Osteoblast (primary cell): ENCODE measurements at places on chromosomes 1 and 21. TPM values are rescaled to one million over a fixed set of nuclear protein-coding genes. Genes with fewer than 3 reads are reported as not detected.

Gene TNFSF18
- 0.29 and 0.36 TPM in 2 replicates for total RNA-seq

Gene GRIK1
- total RNA-seq, result under 0.01 TPM in 1 of 2 replicates, not detected in the other

Gene PDC
- not detected in 2 replicates for total RNA-seq

Gene LRRN2
- under 0.01 TPM in 1 of 2 replicates, not detected in the other for total RNA-seq

Gene DHRS3
- total RNA-seq, result 161 and 172 TPM in 2 replicates

Gene TPTE
- not detected in 2 replicates for total RNA-seq

Gene PDZK1IP1
- not detected in 2 replicates for total RNA-seq

Gene GLIS1
- total RNA-seq, result 2.4 and 2.9 TPM in 2 replicates

Gene NPPA
- not detected in 2 replicates for total RNA-seq

Gene MNDA
- under 0.01 TPM in 1 of 2 replicates, not detected in the other for total RNA-seq

Gene ACTL8
- total RNA-seq, result not detected in 2 replicates

- DNase-seq, result peak; percentile 94
Measured at GRCh38 chr1:14742181-14742980, 143.9 kb downstream of the KAZN start.

GRCh38 chr1:87284456-87285240 is 44.0 kb upstream of the LMO4 start:
- DNase-seq, result no peak

GRCh38 chr1:6358144-6358624 is 35.4 kb downstream of the ACOT7 start:
- DNase-seq, result peak; percentile 63

- DNase-seq, result no peak
Measured at GRCh38 chr21:19123525-19123924, 719.9 kb upstream of the TMPRSS15 start.

GRCh38 chr21:46556802-46557201 is 48.1 kb downstream of the S100B start:
- DNase-seq, result peak; percentile 79

DNA sequence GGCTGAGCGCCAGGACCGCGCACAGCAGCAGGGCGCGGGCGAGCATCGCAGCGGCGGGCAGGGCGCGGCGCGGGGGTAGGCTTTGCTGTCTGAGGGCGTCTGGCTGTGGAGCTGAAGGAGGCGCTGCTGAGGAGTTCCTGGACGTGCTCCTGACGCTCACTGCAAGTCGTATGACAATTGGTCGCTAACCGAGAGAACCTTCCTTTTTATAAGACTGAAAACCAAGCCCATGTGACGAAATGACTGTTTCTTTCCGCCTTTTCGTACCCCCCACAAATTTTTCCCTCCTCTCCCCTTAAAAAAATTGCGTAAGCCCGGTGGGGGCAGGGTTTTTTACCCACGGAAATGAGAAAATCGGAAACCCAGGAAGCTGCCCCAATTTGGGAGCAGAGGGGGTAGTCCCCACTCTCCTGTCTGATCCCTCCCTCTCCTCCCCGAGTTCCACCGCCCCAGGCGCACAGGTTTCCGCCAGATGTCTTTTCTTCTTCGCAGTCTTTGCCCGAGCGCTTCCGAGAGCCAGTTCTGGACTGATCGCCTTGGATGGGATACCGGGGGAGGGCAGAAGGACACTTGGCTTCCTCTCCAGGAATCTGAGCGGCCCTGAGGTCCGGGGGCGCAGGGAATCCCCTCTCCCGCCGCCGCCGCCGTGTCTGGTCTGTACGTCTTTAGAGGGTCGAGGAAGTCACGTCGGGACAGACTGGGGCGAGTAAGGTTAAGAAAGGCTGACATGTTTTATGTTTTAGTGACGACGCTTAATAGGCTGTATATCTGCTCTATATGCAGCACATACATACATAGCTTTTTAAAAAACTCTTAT is at the start of gene PTGS2:
Gene PTGS2 (minus strand): TSS at position 179 of the 817 bp plus-strand sequence. CDS start 133 bp downstream, at position 46.
- peak; percentile 91 for DNase-seq

- no peak for DNase-seq
Measured at GRCh38 chr1:5430911-5431697, 561.1 kb downstream of the NPHP4 start.

DNA sequence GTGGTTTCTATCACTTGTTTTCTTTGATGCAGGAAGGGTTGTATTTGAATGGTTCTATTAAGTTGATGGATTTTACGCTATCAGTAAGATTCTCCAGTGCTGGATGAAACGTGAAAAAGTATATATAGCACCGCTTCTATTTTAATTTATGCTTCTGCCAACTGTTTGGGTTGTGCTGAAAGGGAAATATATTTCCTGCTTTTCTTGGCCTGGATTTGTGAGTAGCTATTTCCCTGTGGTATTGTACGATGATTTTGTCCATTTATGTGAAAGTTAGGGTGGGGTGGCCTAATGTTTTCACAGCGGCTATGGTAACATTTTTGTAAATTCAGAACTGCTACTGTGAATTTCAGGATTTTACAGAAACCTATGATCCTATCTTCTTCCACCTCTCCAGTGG is 322 bp downstream of the C1orf162 start:
- no peak for DNase-seq

GRCh38 chr21:34113842-34114241 is 40.5 kb downstream of the MRPS6 start:
- no peak for DNase-seq

- DNase-seq, result no peak
Measured at GRCh38 chr1:100130552-100131077, 2.1 kb downstream of the SASS6 start.

DNA sequence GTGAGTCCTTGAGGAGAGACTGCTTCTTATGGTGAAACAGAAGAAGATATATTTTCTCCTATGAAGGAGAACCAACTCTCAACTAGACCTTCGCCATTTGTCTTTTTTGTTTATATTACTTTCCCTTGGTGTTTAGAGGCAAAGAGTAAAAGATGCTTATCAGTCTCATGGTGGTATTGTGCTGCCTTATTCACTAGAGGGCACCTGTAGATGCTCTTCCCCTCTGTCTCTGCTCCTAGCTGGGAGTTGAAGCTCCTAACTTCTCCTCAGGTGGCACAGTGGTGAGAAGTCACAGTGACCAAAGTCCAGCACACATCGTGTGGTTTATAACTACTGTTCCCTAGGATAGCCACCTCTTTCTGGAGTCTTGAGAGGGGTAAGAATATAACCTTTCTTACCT is 1359.6 kb downstream of the PLA2G4A start:
- no peak for DNase-seq

DNA sequence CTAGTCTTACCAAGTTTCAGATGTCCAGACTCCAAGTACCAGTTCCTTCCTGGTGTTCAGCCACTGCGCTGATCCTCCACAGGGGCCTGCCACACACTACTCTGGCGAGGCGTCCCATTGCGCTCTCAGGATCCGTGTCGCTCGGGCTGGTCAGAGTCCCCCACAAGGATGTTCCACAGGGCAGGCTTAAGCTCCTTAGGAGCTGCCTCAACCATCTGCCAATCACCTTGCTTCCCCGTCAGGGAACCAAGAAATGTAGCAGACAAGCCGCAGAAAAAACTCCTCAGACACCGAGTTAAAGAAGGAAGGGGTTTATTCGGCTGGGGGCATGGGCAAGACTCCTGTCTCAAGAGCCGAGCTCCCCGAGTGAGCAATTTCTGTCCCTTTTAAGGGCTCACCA is 9.8 kb downstream of the OR2W3 start:
- DNase-seq, result no peak

DNA sequence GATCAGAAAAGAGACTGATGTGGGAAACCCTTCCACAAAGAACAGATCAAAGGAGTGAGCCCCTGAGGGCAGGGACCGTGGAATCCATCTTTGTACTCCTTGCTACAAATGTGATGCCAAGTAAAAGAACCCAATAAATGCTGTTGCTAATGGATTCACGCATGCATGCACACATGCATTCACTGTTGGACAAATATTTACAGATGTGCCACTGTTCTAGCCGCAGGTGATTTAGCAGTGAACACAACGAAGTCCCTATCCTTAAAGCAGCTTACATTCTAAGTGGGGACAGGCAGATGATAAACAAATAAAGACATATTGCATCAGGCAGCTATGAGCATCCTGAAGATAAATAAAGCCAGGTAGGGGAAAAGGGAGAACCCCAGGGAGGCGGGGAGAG is 67.8 kb downstream of the ITPKB start:
- no peak for DNase-seq

DNA sequence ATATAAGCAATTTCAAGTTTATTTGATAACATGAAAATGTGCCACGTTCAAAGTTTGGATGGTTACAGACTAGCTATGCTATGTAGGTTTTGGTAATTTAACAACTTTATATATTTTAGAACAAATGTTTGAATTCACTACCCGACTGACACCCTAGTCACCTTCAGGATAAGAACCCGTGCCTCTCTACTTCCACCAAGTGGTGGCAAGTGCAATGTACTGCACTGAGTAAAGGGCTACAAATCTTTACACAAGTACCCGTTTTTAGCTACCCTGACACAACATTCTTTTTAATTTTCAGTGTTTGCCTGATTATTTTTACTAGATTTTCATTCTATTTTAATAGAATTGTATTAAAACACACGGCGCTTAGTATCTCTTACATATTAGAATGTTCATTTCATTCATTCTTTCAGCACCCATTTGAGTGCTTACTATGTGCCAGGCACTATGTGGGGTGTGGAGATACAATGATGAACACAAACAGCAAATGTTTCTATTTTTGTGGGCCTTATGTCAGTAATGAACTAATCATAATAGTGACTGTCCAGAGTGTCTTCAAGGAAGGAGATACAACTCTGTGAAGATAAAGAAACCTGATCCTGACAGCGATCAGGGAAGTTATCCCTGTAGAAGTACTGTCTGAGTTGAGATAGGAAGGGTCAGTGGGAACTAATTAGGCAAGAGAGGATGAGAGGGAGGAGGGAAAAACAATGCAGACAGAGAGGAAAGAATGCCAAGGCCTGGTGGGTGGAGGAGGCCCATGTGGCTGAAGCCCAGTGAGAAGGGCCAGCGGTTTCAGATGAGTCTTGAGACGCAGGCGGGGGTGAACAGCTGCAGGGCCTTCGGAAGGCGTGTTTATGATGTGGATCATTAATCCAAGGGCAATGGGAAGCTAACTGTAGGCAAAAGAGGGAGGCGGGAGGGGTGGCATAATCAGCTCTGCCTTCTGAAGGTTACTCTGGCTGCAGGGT is 3.8 kb downstream of the LCA5L start:
- DNase-seq, result no peak

- peak; percentile 98 for DNase-seq
Measured at GRCh38 chr21:41612674-41613532, 104.9 kb upstream of the TMPRSS2 start.

DNA sequence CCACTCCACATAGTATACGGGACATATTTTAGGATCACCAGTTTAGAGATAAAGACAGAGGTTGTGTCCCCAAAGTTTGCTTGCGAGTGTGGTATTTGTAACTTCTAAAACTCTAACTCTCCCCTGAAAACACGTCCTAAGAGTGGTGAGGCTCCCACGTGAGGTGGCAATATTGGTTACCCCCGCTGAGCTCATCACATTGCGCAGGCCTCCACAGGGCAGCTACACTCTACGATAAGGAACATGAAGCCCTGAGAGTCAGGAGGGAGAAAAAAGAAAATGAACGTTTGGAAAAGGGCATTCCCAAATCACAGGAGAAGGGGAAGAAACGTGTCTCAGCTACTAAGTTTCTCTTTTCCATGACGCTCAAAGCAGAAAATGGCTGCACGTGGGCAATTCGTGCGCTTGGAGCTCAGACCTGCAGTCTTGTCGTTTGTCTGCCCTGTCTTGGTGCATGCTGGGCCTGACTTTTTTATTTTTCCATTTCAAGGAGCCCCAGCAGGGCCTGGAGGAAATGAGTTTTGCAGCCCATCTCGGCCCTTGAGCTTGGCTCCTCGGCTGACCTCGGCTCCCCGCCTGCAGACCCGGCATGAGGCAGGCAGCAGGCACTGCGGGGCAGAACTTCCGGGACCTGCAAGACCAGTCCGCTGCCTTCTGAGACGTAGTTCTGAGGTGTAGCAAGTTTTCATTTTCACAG is 25.7 kb downstream of the ERG start:
- peak; percentile 45 for DNase-seq

- peak; percentile 75 for DNase-seq
Measured at GRCh38 chr1:31811605-31812004, 4.2 kb downstream of the SPOCD1 start.

DNA sequence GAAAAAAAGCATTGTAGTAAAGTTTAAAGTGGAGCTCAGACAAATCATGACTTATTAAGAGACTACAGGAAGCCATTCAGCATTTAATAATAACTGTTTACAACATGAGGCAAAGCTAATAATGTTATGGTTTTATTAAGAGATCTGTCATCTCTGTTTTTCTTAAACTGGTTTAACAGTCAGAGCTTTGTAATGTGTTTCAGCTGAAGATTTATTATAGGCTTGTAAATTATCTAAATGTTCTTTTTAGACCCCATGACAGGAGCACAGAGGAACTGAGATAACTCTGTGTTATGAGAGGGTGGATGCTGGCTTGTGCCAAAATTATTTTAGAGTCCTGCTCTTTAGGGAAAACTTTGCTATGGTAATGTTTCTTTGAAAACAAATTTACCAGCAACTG is 38.0 kb upstream of the RWDD3 start:
- no peak for DNase-seq

GRCh38 chr21:28657566-28657965 is 335.1 kb downstream of the LTN1 start:
- no peak for DNase-seq

DNA sequence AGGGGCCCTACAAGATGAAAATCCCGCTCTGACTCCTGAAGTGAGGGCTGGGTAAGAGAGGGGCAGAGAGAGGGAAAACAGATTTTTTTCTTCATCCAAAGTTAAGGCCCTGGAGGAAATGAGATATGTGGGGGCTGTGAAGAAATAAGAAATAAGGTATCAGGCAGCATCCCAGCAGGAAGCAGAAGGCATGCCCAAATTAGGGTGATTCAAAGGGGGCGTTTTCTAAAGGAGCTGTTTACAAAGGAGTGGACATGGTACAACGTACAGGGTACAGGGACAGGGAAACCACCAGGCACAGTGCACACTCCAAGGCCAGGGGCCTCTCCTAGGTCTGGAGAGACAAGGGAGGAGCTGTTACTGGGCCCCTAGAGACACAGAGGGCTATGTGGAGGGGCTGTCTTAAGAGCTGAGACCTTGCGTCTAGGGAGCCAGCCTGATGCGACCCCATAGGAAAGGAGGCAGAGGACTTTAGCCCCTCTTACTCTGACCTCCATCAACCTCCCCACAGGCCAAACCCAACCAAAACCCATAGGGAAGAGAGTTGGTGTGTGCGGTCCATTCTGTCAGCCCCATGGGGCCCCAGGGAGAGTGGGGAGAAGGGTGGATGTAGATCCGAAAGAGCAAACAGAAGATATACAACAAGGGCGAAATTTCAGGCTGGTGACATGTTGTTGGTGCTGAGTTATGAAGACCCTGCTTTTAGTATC is 38.6 kb downstream of the STYXL2 start:
- DNase-seq, result no peak

- DNase-seq, result no peak
Measured at GRCh38 chr1:245598524-245599305, 443.9 kb downstream of the KIF26B start.

DNA sequence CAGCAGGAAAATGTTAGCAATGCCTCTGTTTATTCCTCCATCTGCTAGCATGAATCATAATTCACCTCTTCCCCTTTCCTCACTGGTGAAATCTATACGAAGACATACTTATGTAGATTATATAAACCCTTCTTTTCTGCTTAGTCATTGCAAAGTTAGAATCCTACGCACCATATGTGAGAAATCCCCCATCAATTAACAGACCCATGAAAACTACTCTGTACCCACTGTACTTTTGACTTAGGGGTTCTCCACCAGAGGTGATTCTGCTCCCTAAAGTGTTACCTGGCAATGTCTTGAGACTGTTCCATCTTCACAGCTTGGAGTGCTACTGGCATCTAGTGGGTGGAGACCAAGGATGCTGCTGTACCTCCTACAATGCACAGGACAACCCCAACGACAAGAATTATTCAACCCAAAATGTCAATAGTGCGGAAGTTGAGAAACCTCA is 49.6 kb upstream of the KCTD3 start:
- peak; percentile 70 for DNase-seq
